ENCODE measurements at places on chromosomes 6 and 20. TPM values are rescaled to one million over a fixed set of nuclear protein-coding genes. Genes with fewer than 3 reads are reported as not detected.
A peak's percentile ranks its signal among the peaks of the same experiment; 100 is the strongest.

DNA sequence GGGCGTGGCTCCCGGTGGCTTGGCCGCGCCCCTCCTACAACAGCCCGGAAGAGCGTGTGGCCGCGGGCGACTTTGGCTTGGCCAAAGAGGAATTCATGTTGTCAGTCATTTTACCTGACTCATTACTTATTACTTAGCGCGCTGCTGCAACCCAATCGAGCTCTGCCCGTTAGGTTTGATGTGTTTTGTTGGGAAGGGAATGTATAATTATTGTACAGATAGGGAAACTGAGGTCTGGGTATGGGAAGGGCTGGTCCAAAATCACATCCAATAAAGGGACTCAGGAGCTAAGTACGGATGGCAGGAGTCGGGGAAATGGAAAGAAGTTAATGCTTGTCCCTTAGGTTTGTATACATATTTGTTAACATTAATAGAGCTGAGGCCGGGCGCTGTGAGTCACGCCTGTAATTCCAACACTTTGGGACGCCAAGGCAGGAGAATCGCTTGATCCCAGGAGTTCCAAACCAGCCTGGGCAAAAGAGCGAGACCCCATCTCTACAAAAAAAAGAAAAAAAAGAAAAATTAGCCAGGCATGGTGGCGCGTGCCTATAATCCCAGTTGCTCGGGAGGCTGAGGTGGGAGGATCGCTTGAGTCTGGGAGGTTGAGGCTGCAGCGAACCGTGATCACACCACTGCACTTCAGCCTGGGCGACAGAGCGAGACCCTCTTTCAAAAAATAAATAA lies 639 bp upstream of the ZNF335 start:
- DNase-seq, result no peak

DNA sequence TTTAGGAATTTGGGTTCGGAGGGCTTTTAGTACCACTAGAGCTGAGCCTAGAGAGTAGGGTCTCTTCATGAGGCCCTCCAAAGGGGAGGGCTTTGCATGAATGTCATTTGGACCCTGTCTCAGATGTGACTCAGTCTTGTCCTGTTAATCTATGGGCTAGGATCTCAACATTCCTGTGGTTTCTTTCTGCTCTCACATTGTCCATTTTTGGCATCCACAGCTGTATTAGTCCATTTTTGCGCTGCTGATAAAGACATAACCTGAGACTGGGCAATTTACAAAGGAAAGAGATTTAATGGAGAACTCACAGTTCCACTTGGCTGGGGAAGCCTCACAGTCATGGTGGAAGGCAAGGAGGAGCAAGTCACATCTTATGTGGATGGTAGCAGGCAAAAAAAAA lies 61.0 kb downstream of the CRYBG1 start:
- no peak for DNase-seq

- DNase-seq, result no peak
Measured at GRCh38 chr20:47150403-47151152, 205.9 kb downstream of the ZMYND8 start.

DNA sequence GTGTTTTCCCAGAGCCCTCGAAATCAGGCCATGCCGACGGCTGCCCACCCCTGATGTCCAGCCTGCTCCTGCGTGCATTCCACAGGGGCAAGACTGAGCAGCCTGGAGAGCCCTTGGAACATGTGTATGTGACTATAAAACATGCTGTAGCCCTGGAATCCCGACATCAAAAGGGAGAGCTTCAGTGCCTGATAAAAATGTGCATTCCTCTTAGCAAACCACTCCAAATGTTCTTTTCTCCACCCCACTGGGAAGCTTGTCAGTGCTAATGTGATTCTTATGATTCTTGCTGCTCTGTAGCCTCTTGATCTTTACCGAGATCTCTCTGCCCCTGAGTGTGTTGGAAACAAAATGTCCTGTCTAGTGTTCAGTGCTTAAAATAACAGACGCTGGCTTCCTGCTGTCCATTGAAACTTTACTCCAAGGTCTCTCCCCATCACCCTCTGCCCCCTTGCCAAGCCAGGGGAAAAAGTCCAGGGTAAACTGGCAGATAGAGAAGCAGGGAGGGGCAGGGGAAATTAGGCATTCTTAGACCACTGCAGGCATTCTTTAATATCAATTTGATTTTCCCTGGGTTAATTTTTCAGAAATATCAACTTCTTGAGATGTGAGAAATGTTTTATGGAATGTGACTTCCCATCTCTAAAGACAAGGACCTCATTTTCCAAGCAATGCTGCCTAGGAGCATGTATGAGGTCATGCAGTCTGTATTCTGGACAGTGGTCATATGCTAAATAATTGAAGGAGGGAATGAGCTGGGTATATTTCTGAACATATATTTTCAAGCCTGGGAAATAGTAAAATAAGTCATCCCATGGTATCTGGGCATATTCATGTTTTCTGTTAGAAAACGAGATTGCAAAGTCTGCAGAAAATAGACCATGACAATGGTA lies 73.8 kb upstream of the ISM1 start:
- no peak for DNase-seq

Gene ABHD16B
- not detected for polyA plus RNA-seq

- no peak for DNase-seq
Measured at GRCh38 chr6:167788563-167788903, 38.2 kb upstream of the AFDN start.

DNA sequence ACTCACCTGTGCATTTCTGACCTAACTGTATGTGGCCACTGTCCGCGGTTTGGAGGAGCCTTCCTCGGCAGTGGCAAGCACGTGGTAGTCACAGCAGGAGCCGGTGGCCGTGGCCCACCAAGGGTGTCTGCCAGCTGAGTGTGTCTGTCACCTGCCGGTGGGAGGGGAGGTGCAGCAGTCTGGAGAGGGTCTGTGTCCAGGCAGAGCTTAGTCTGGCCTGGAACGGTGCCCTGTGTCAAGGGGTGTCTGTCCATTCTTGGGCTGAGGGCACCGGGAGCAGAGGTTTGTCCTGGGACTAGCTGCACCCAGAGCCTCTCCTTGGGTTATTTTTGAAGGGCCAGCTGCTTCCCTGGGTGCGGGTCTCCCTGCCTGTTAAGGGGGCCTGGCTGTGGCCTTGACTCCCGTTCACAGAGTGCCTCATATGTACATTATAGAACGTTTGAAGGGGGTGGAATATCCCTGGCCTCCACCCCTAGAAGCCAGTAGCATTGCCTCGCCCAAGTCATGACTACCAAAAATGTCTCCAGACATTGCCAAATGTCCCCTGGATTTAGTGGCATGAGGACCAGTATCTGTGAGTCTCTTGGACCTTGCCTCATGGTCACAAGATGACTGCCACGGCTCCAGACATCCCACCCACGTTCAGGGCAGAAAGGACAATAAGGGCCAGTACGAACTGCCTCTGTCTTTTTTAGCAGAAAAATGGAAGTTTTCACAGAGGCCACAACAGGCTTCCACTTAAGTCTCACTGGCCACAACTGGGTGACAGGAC lies 5.2 kb downstream of the RBM38 start:
- DNase-seq, result no peak

- no peak for DNase-seq
Measured at GRCh38 chr6:15114061-15114460, 131.8 kb upstream of the JARID2 start.

Gene FAXC
- polyA plus RNA-seq, result 4.3 TPM

- no peak for DNase-seq
Measured at GRCh38 chr20:40502576-40502975, 186.5 kb downstream of the MAFB start.

Gene HRH3
- not detected for polyA plus RNA-seq

Gene RIPPLY2
- polyA plus RNA-seq, result not detected

DNA sequence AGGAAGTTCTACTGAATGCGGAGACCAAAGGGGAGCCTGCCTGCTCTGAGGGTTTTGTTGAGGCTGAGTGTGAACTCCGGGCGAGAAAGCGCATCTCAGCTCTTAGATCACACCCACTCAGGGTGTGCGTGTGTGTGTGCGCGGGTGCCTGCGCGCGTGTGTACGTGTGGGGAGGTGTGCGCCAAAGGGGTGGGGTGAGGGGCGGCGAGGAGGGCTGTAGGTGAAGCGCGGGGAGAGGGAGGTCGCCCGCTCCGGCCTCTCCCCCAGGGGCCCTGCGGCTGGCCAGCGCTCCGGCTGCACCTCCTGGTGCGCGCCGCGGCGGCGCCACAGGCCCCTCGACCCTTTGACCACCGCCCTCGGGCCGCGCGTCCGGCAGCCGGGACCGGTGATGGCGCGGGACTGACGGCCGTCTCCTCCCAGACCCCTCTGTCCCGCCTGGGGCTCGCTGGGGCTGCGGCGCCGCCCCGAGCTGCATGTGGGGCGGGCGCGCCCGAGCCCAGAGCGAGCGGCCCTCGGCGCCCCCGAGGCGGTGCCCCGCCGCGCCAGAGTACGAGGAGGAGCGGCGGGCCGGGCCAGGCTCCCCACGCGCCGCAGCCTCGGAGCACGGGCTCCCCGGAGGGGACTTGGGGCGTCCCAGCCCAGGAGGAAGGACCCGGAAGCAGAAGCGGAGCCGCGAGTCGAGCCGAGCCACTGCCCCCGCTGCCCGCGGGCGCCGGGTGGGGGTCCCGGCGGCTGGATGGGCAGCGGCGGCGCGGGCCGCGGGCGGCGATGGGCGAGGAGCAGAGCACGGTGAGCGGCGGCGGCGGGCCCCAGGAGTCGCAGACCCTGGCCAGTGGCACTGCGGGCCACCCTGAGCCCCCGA lies at the start of gene RNF217:
Gene RNF217, plus strand, starts transcription at position 661 of the 862 bp plus-strand sequence. Its CDS starts 108 bp downstream, at position 769.
- DNase-seq, result peak; percentile 42

GRCh38 chr6:170107606-170108222 lies 183.2 kb downstream of the DLL1 start:
- DNase-seq, result no peak

GRCh38 chr20:23116311-23117089 lies 30.4 kb upstream of the CD93 start:
- DNase-seq, result no peak

Gene CHMP4B
- 105 TPM for polyA plus RNA-seq

DNA sequence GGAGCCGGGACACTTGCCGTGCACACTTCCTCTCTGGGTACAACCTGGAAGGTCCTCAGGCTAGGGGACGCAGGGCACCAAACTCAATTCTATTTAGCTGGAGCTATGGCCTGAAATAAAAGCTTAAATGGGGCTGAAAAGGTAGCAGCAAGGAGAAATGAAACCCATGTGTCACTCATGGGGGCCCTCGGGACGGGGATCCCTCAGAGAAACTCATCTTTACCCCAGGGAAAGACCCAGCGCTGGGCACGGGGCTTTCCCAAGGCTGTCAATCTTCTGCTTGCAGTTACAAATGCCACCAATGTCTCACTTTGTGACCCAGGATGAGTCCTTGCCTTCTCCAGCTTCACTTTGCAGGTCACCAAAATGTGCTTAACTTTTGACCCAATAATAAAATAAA lies 16.5 kb downstream of the SNAI1 start:
- no peak for DNase-seq

GRCh38 chr6:15817100-15817499 lies 154.3 kb upstream of the DTNBP1 start:
- DNase-seq, result no peak

DNA sequence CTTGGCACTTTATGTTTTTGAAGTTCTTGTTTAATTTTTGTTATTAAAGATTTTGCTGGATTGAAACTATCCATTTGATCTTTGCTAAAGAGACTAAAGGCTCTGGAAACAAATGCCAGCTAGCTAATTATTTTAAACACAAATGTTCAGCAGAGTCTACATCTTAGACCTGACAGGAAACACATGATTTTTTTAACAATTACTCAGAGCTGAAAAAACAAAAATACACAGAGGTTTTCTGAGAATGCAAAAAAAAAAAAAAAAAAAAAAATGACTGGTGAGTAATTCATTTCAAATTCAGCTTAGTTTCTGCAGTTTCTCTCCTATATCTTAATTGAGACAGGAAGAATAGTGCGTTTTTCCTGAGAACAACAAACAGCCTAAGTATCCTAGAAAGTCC lies 448.0 kb downstream of the TENT5A start:
- no peak for DNase-seq

GRCh38 chr6:92681401-92681800 lies 738.0 kb downstream of the EPHA7 start:
- DNase-seq, result no peak

Data from renal cortex interstitium (tissue), 15 donors.